ENCODE measurements at places on chromosomes 11 and 22.

DNA sequence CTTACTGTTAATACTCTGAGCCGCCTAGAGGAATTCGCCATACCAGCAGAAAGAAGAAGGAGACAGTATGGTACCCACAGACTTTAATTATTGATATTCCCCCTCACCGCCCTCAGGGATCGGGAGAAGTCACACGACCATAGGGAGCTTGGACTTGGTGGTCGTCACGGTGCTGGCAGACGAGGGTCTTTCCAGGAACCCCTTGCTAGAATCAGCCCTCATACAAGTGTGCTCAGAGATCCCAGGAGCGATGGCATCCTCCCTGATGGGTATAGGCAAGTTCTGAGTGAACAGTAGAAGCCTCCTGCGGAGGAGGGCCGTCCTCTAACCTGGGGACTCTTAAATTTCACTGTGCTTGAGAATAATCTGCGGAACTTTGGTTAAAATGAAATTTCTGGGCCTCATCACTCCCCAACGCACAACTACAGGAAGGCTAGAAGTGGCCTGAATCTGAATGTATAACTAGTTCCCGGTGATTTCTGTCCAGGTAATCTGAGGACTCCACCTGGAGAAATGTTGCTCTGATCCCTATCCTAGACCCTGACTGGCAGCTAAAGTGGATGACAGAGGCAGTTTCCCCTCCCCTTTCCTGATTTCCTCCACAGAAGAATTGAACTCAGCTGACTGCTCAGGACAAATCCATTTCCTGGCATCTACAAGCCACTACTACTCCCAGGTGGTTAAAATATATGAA lies 4.5 kb downstream of the VSIG2 start:
- DNase-seq, result no peak

- DNase-seq, result no peak
These were observed 2.9 kb upstream of the BTBD10 start for GRCh38 chr11:13465909-13466371.

GRCh38 chr22:47789171-47789570 lies 1026.7 kb downstream of the TBC1D22A start:
- no peak for DNase-seq

DNA sequence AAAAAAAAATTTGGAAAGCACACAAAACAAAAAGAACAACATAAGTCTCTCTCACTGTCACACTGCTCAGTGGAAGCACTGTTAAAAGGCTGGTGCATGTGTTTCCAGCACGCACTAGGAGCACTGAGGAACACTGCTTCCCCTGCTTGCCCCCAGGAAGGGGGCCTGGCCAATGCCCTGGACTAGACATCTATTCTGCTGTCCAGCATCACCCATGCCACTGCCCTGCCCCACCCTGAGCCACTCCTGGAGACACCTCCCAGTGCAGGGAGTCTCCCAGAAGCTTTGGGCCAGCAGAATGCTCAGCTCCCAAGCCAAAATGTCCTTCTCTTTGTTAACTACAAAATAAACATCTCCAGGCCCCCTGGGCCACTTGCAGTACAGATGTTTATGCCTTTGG lies 49.7 kb upstream of the EMID1 start:
- DNase-seq, result no peak

- no peak for DNase-seq
These were observed 4.8 kb downstream of the FGF3 start for GRCh38 chr11:69814411-69814810.

- no peak for DNase-seq
These were observed 34.1 kb downstream of the DAGLA start for GRCh38 chr11:61714316-61714715.

- no peak for DNase-seq
These were observed 8.6 kb downstream of the TCN1 start for GRCh38 chr11:59857439-59858434.

DNA sequence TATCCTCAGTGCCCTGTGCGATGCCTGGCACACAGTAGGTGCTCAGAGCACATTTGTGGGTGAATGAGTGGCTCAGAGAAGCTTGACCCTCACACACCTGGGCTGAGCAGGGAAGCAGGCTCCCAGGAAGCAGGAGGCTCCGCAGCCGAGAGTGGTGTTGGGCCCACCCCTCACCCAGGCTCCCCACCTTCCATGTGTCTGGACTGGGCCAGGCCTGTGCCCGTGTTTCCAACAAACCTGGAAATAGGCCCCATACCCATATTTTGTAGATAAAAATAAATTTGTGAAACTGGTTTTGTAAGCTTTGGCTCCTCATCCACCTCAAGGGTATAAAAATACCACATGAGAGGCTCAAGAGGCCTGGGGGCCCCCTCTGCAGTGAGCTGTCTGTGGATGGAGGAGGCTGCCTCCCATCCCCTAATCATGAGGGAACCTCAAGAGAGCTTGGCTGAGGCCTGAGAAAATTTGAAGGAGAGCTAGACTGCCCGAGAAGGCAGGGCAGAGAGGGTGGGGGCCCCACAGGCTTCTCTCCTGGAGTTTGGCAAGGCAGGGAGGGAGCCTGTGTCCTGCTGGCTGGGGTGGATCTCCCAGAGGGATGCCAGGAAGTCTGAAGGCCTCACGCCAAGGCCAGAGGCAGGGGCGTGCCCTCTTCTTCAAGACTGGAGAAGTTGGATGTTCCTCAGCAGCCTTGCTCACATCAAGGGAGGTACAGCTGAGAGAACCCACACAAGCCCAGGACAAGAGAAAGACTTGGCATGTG lies 147.0 kb upstream of the NECTIN1 start:
- no peak for DNase-seq

- DNase-seq, result no peak
These were observed 124.3 kb downstream of the ARHGAP20 start for GRCh38 chr11:110587972-110588371.

- DNase-seq, result no peak
These were observed 21.4 kb upstream of the HMOX1 start for GRCh38 chr22:35359380-35360065.

- DNase-seq, result no peak
These were observed 16.5 kb upstream of the APOBEC3A start for GRCh38 chr22:38940811-38941384.

DNA sequence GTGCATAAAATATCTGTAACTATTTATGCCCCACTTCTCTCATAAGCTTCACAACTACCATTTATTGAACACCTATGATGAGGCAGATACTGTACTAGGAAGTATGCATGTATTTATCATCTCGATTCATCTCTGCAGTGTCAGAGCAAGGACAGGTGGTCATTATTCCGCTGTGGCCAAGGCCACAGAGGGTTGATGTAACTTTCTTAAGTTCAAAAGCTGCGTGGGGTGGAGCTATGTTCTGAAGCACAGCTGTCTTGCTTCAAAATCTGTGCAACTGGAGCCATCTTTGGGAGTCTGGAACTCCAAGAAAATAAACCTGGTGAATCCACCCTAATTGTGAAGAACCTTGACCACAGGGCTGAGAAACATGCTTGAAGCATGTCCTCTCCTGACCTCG lies 60.2 kb upstream of the HMGXB4 start:
- no peak for DNase-seq

GRCh38 chr11:19258641-19259230 lies 18.0 kb upstream of the E2F8 start:
- no peak for DNase-seq

DNA sequence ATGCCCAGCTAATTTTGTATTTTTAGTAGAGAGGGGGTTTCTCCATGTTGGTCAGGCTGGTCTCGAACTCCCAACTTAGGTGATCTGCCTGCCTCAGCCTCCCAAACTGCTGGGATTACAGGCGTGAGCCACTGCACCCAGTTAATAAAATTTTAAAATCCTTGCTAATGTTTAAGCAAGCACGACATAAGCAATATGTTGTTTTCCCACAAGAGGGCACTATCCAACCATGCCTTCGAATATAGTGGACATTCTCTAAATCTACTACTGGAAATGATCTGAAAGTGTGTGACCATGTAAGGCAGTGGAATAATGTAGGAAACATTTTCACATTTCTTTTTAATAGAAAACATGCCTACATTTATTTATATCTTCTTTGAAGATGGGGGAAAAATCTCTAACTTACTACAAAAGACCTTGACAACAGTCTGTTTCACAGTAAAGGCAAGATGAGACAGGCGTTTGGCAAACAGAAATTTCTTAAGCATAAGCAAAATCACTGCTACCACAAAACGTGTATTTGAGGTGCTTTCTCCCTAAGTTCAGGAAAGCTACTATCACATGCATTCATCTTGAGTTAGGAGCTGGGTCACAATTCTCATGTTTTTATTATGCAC lies 38.2 kb downstream of the PITPNB start:
- no peak for DNase-seq

DNA sequence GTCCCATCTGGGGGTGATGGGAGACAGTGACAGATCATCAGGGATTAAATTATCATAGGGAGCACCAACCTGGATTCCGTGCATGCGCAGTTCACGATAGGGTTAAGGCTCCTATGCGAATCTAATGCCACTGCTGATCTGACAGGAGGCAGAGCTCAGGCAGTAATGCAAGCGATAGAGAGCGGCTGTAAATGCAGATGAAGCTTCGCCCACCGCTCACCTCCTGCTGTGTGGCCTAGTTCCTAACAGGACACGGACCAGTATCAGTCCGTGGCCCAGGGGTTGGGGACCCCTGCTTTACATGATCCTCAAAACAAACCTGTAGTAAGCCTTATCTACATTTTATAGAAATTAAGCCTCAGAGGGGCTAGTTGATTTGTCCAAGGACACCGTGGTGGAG lies 94.3 kb downstream of the TTC28 start:
- DNase-seq, result no peak

GRCh38 chr22:20550851-20551744 lies 43.7 kb downstream of the MED15 start:
- DNase-seq, result no peak

GRCh38 chr22:25021976-25022711 lies 69.6 kb downstream of the KIAA1671 start:
- no peak for DNase-seq

DNA sequence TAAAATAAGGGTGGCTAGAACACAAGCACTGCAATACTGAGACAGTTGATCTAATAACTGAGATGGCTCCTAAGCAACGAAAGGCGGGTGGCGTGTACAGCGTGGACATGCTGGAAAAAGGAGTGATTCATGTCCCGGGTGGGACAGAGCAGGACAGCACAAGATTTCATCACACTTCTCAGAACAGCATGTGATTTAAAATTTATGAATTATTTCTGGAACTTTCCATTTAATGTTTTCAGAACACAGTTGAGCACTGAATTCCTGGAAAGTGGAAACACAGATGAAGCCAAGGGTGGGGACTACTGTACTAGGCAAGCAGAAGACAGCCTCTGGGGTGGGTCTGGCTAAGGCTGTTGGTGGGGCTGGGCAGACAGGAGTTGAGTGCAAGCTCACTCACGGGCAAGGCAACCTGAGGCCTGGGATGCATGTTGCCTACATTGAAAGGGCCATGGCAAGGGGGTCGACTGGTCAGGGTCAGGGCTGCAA lies 165.6 kb upstream of the DDI1 start:
- no peak for DNase-seq

DNA sequence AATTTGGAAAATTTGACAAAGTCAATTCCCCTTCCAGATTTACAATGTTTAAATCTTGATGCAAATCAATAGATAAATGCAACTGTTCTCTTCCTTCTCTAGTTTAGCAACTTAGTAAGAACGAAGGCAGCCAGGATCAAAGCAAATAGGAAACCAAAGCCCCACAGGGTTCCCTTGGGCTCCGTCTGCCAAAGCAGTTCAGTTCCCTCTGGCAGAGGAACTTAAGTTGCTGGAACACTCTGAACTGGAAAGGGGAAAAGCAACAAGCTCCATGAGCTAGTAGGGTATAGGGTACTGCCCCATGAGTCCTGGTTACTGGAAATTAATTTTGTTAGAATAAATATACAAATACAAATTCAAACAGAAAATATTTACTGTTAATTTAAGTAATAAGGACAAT lies 91.3 kb downstream of the RELT start:
- DNase-seq, result no peak

GRCh38 chr11:16011396-16011795 lies 344.9 kb downstream of the SOX6 start:
- no peak for DNase-seq

Measured in HS-5 (cell line).